T-helper 17 cell (primary cell): ENCODE measurements at places on chromosomes 12 and 14.
A peak's percentile ranks its signal among the peaks of the same experiment; 100 is the strongest.

DNA sequence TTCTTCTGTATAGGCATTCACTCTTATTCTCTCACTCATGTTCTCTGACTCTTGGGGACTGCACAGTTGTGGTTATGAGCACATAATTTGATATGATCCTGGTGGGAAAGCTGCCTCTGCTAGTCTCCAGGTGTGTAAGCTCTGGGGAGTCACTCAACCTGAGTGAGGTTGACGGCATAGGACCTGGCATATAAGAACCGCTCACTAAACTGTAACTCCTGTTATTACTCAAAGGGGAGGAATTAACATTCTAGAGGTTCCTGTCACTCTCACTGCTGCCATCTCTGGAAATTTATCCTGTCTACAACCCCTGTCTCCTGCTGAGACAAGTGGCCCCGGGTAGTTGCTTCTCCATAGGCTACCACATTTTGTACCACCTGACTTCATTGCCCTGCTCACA lies 14.0 kb downstream of the SRSF5 start:
- DNase-seq = no peak

- peak; percentile 15 for DNase-seq
These were observed 619 bp upstream of the NTN4 start for GRCh38 chr12:95790917-95791849.

DNA sequence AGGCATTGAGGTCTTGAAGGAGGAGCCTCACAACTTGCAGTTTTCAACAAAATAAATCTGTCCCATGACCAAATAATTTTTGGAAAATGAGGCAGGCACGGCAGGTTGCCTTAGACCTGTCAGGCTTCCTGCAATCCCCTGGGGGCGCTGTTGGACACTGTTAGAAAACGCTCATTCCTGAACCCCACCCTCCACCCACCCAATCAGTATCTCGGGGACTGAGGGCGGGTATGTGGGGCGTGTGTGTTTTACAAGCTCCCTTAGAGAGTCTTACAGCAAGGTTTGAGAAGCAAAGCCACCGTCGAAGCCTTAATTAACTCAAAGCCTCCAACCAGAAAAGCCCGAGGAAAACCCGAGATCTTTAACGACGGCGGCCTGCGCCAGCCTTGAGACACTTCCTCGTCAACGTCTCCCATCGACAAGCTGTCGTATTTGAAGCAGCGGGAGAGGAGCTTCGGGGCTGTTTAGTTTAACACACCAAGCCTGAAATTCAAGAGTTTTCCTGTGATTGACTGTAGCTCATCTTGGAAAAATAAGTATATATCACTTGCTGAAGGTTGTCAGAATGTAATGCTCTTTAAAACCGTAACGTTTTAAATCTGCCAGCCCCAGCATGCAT lies 123.0 kb downstream of the GLT1D1 start:
- DNase-seq = no peak

- no peak for DNase-seq
These were observed 428.2 kb downstream of the ATP23 start for GRCh38 chr12:58369576-58369975.

DNA sequence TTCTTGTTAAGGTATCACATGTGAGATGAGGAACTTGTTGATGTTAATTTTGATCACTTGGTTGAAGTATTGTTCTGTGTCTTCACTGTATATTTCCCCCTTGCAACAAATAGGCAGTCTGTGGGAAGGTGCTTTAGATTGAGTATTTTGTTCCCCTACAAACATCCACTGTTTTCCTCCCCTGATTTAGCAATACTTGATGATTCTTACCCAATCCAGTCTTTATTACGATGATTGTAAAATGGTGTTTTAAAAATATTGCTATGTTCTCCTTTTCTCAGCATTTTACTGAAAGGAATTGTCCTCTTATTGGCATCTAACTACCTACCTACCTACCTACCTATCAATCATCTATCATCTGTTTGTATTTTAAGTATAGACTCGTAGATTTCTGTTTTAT lies 66.3 kb downstream of the ETNK1 start:
- no peak for DNase-seq

DNA sequence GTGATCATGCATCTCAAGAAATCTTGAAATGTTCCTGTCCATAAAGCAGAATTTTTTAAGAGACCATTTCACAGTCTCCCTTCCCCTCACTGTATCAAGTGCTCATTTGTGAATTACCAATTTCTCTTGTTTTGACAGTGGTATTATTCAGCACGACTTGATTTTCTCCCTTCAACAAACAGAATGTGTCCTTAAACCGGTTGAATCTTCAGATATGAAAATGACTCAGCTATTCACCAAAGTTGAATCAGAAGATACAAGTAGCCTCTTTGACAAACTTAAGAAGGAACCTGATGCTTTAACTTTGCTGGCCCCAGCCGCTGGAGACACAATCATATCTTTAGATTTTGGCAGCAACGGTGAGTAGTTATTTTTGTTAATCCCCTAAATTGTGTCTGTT lies 25.5 kb upstream of the SNAPC1 start:
- no peak for DNase-seq

GRCh38 chr12:4307593-4308333 lies 13.2 kb upstream of the TIGAR start:
- no peak for DNase-seq

DNA sequence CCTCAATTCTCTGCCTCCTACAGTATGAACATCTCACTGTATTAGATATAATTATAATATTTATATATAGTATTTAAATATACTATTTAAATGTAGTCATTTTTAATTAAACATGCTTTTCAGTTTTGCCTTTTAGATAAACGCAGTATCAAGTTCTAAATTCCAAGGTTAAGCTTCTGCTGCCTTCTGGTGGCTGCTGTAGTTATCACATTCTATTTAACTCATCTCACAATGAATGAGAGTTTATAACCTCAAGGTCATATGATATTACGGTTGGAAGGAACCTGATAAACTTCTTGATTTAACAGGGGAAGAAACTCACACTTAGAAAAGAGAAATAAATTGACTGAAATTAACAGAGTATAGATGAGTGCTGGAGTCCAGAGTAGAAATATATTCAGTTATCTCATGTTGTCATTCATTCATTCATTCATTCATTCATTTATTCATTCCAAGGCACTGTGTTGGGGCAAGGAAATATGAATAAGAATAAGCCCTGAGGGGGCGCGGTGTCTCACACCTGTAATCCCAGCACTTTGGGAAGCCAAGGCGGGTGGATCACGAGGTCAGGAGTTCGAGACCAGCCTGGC lies 31.9 kb downstream of the GUCY2C start:
- DNase-seq = no peak
